ENCODE measurements at places on chromosomes 6 and 20. TPM values are rescaled to one million over a fixed set of nuclear protein-coding genes. Genes with fewer than 3 reads are reported as not detected.

GRCh38 chr6:28635547-28636158, 110.0 kb downstream of the GPX5 start:
- DNase-seq = no peak

DNA sequence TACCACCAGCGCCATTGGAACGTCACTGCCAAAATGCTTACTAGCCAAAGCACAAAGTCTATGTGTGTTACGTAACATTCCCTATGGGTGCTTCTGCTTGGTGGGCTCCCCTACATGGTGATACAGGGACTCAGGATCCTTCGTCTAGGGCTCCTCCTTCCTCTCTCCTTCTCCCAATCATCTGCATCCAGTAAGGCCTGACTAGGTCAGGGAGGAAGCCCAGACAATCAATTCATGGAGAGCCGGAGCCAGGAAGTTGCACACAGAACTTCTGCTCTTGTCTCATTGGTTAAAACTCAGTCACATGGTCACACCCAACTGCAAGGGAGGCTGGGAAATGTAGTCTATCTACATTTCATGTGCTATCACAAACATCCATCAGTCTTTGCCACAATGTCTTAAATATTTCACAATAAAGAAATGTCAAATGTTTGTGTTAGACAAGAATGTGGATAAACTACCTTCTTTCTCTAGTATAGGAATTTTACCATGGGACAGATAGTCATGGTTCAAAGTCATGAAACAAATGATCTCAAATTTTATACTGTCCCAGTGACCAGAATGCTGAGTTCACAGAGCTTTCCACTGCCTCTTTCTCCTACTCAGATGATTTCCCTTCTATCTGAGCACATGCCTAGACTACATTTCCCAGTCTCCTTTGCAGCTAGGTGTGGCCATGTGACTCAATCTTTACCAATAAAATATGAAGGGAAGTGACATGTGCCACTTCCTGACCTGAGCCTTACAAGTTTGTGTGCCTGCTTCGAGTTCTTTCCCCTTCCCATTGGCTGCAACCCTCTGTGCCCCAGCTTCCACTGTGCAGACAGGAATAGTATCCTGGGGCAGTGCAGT, 9.3 kb upstream of the KCNK15 start:
- no peak for DNase-seq

GRCh38 chr6:33708516-33709204, 2.8 kb downstream of the UQCC2 start:
- no peak for DNase-seq

DNA sequence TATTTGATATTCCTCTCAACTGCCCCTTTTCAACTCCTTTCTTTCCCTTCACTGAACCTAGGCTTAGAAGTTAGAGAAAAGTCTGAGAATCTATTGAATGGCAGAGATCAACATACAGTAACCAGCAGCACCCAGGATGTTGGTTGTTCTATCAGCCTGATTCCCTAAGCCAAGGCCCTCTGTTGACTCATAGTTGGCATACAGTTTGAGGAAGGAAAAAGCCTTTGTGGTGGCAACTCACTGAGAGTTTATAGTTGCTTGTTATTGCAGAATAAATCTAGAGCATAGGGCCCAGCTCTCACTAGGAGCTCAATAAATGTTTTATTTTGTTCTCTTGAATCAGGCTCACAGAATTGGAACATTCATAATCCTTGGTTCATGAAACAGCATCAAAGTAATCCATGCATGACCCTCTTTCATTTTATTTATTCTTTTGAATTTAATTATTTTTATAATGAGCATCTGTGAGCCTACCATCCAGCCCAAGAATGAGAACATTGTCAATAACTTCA, 119.1 kb upstream of the ADGRF1 start:
- DNase-seq = no peak

DNA sequence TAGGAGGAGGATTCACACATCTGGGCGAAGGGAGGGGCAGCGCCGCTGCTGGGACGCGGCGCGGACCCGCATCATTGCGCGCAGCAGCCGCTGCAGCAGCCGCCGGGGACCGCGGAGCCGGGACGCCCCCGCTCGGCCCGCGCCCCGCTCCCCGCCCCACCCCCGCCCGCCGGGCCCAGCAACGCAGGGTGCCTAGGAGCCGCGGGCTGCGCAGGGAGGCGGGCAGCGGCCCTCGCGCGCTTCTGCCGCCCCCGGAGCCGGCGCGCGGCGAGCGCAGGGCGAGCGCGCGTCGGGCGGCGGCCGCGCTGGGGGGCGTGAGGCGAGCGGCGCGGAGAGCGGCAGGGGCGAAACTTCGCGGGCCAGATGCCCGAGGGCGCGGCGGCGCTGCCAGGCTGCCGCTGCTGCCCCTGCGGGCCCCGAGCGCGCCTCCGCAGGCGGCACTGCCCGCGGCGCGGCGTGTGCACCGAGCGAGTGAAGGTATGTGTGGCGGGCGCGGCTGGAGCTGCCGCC, at the start of gene NKAIN2:
NKAIN2 (plus strand) TSS at position 362 of the 510 bp plus-strand sequence.
- no peak for DNase-seq

GRCh38 chr6:146856296-146856695, 257.5 kb downstream of the ADGB start:
- DNase-seq = no peak

- DNase-seq = no peak
Measured at GRCh38 chr6:118307581-118307980, 240.5 kb upstream of the PLN start.

DNA sequence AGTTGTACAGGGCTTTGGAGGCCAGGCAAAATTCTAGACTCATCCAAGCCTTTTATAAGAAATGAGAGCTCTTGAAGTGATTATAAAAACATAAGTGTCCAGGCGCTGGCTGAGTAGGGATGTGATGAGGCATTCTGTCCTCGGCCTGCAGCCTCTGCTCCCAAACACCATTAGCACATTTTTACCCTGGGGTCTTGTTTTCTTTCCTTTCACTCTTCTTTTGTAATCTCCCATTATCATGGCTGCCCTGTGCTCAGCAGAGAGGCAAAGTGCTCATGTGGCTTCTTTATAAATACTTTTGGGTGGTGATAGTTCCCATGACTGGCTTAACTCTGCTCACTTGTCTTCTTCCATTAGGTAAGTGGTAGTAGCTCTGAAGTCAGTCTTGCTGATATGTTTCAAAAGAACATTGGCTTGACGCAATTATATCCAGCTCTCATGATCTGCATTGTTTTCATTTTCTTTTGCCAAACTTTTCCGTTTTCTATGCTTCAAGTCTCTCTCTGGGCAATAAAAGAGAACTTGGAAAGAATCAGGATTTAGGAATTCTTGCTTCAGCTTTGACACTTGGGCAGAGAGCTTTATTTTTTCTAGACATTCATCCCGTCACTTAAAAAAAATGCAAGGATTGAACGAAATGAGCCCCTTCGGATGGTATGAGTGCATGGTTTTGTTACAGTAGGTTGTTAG, 61.1 kb downstream of the CAP2 start:
- no peak for DNase-seq

GRCh38 chr20:44717986-44718385, 2.8 kb downstream of the CCN5 start:
- DNase-seq = no peak

- no peak for DNase-seq
Measured at GRCh38 chr6:2865694-2866151, 24.1 kb upstream of the SERPINB1 start.

DNA sequence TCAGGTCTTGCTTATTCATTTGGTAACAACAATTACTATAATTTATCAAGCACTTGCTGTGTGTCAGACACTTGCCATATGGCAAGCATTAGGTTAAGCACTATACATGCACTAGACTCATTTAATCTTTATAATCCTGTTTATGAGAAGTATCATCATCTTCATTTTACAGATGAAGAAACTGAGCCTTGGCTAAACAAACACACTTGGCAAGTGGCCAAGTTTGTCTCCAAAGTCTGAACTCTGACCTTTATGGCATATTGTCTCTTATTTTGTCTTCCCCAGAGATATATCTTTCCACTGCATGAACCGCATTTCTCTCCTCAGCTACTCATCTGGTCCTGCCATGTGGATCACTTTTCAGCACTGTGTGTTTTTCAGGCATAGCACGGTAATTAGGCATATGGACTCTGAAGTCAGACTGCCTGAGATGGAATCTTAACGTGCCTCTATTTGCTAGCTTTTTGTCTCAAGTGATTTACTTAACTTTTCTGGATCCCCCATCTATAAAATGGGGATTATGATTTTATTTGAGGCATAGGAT, 4.7 kb downstream of the ADGRF5 start:
- no peak for DNase-seq

The DEFB112 gene
- not detected for total RNA-seq
